GM03348 (cell line): ENCODE measurements at places on chromosomes 6 and 20.

DNA sequence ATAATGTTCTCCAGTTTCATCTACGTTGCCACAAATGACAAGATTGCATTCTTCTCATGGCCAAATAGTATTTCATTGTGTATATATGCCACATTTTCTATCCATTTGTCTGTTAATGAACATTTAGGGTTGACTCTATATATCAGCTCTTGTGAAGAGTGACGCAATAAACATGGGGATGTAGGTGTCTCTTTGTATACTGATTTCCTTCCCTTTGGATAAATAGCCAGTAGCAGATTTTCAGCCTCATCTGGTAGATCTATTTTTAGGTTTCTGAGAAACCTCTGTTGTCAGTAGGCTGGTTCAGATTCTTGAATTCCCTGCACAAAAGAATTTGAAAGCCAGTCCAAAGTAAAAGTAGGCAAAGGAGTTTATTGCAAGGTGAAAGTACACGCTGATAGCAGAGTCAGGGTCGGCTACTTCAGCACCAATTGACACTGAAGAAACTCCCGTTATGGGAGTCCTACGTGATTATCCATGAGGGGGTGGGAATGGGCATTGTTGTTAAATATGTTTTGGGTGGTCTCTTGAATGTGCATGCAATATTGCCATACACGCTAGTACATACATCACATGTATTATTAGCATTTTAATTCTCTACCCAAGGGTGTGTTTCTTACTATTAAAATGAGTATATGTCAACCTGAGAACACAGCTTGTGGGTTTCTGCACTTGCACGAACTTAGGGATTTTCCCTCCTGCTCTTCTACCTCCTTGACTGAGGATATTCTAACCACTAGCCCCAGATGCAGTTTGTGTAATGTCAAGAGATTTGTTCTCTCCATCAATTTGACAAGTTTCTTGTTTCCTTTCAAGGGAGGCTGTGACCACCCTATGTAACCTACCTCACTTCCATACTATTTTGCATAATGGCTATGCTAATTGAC is 14.4 kb upstream of the SLC17A2 start:
- DNase-seq, result no peak

GRCh38 chr6:93238632-93239031 is 180.7 kb downstream of the EPHA7 start:
- no peak for DNase-seq

- DNase-seq, result no peak
These were observed 695.1 kb upstream of the CITED2 start for GRCh38 chr6:140069576-140069975.

DNA sequence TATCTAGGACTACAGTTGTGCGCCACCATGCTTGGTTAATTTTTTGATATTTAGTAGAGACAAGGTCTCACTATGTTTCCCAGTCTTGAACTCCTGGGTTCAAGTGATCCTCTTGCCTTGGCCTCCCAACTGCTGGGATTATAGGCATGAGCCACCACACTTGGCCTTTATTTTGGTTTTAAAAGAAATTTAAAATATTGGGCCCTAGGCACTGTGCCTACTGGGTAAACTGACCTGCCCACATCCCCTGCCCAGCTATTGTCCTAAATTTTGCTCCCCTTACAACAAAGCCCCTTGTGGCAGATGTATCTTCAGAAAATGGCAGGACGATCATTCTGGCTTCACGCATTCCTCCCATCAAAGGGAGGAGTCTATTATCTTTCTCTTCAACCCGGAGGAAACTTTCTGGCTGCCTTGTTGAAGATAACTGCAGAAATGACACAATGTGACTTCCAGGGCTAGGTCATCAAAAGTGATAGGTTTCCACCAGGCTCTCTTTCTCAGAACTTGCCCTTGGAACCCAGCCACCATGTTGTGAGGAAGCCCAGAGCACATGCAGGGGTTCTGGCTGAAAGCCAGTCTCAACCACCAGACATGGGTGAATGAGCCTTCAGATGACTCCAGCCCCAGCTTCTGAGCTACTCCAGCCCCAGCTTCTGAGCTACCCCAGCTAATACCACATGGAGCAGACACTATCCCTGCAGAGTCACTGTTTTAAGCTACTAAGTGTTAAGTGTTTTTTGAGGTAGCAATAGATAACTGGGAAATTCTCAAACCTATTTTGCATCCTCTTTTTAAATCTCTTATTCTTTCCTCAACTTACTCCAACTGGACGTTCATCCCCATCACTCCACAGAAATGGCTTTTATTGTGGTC is 4.6 kb upstream of the GUCA1B start:
- DNase-seq, result no peak

DNA sequence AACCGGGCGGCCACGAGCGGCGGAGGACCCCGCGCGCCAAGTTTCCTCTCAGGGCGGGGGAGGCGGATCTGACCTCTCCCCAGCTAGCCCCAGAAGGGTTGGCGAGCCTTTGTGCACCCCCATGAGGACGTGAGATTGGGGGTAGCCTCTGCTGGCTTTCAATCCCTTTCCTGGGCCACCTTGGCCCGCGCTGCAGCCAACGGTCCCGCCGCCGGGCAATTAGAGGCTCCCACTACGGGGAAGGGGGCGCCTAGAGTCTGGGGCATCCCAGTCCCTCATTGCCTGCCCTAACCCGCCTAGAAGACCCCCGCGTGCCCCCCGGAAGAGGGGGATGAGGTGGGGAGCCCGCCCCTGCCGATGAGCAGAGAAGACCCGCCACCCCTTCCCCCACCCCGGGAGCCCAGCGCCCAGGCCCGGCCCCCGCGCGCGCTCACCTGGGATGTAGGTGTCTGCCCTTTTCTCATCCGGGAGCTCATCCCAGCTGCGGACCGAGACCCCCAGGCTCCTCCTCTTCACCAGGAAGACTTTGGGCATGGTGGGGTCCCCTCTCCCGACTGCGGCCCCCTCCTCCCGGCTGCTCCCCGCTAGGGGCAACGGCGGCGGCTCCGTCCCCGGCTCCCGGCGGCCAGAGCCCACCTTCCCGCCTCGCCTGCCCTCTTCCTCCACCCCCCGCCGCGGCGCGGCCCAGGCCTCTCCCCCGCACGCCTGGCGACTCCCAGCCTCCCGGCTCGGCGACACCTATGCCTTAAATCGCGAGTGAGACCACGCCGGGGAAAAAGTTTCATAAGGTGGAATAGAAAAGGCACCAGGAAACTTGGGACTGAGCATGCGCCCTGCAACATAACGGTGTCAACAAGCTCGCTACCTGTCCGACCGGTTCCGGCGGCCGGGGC is at the start of gene OVOL2:
Gene OVOL2, minus strand, starts transcription at position 816 of the 893 bp plus-strand sequence. Its CDS starts 282 bp downstream, at position 534.
- DNase-seq, result peak; percentile 18

DNA sequence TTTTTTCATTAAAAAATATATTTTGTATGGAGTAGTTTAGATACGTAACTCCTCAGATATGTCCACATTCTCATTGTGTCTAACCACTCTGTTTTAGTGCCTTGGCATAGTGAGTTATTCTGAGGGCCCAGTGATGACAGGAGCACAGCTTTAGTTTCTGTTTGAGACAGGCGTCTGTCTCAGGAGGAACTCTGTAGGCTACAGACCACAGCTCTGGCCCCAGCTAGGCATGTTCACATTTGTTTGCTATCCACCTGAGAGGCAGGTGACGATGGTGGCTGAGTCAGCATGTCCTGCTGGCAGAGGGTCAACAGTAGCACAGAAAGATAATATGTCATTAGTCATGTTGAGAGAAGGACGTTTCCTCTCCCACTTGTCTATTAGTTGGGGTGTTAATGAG is 16.3 kb downstream of the LRRC1 start:
- peak; percentile 66 for DNase-seq

- peak; percentile 58 for DNase-seq
These were observed 444.1 kb upstream of the SOX4 start for GRCh38 chr6:21149470-21149869.

DNA sequence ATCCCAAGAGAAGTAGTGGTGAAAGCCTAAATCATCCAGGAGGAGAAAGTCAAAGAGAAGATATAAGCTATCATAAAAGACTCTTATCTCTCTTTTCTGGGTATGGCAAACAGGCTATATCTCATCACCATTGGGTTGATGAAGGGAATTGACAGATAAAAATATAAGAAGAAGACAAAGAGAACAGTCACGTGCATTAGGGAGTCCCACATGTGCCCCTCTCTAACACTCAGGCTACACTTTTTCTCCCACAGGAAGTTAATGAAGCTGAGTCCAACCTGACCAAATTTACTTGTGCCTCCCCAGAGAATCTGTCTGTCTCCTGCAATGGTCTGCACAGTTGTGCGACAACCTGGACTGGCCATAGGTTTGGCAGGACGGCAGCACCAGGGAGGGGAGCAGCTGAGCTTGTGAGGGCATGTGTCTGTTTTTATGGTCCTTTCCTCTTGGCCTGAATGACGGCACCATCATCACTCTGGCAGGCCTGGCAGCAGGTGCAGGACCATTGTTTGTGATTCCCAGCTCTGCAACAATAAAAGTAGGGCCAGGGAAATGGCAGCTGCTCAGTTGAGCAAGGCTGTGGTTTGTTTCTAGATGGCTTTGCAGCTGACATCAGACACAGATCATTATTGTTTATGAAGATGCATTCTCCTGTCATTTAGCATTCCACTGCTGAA is 144.5 kb upstream of the MCHR2 start:
- no peak for DNase-seq

- DNase-seq, result no peak
These were observed 209.3 kb downstream of the RNF144B start for GRCh38 chr6:18596531-18596835.

- DNase-seq, result peak; percentile 68
These were observed 36.3 kb downstream of the RNF146 start for GRCh38 chr6:127302728-127303660.

GRCh38 chr20:17852323-17852722 is 116.3 kb downstream of the SNX5 start:
- DNase-seq, result no peak

- no peak for DNase-seq
These were observed 72.4 kb downstream of the SHLD1 start for GRCh38 chr20:5822569-5822968.

DNA sequence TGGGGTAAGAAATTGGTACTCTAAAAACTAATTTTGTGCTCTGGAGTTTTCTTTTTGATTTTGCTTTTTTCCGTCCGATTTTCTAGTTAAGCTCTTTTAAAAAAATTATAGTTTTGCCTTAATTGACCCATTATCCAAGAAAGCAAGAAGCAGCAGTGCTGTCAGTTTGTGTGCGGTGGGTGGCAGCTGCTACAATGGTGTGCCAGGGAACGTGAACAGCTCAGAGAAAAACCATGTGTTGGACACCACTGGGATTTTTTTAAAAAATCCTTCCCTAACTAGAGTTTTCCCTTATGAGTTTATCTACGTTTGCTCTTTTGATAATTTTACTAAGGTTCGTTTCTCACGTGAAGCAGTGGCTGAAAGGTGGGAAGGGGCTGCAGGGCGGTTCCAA is 8.0 kb downstream of the MAP3K5 start:
- DNase-seq, result no peak

GRCh38 chr6:88165087-88165843 is 882 bp downstream of the CNR1 start:
- DNase-seq, result no peak

GRCh38 chr6:138241934-138242333 is 23.6 kb upstream of the PBOV1 start:
- no peak for DNase-seq

GRCh38 chr6:150603176-150603575 is 3.5 kb downstream of the PLEKHG1 start:
- DNase-seq, result no peak

DNA sequence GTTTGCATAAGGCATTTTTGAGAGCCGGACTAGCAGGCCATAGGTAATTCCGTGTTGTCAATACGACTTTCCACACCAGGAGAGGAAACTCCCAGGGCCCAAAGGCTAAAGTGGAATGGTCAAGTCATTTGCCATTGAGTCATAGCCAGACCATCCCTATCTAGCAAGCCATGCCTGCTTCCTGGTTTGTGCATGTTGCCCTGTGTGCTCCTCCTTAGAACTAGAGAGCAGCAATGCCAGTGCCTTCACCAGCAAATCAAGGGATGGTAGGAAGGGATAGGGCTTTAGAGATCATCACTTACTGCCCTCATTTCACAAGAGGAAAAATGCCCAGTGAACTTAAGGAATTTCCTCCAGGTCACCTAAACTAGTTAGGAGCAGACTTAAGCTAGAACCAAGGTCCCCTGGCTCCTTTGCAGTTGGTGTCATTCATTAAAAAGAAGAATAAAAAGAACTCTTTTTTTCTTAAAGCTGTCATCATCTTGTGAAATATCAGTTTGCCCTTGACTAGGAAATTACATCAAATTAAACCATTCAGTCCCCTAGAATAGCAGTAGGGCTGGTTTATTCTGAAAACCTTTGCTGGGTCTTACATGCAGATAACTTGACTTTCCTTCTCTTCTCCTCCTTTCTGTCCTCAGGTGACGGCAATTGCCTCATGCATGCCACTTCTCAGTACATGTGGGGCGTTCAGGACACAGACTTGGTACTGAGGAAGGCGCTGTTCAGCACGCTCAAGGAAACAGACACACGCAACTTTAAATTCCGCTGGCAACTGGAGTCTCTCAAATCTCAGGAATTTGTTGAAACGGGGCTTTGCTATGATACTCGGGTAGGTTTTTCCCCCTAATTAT is 7.4 kb downstream of the TNFAIP3 start:
- DNase-seq, result no peak

GRCh38 chr6:168208402-168208801 is 111.2 kb downstream of the DACT2 start:
- DNase-seq, result no peak

DNA sequence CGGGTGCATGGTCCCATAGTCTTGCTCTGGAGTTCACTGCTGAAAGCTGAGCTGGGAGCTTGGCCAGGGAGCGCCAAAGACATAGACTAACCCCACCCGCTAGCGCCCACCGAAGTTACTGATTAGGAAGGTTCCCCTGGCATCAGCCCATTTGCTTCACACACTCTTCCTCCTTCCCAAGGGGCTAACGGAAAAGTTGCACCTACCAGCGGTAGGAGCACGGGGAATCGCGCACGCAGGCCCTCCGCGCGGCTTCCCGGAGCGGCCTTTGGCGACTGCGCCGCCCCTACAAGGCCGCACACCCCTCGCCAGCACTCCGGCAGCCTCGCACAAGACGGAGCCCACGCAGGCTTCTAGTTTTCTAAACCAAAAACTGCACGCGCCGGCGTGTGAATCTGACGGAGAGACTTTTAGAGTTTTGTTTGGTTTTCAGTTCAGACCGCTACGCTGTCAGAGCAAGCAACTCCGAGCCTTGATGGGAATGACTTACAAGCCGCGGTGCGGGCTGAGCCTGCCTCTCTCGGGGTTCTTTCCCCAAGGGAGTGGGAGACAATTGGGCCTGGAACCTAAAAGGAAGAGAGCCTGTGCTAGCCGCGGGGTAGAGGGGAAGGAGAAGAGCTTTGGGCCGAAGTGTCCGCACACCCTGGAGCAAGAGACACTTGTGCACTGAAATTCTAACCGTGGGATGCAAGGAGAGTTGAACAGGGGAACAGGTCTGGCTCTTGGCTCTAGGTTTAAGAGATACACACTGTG is 891 bp upstream of the POU3F2 start:
- DNase-seq, result no peak
